Natural killer cell treated with Interleukin-12 subunit alpha and Interleukin-12 subunit beta and Interleukin-15 and Interleukin-18, amount 100 ng/mL, for 72 hours (primary cell): ENCODE measurements at places on chromosomes 5 and 9.

DNA sequence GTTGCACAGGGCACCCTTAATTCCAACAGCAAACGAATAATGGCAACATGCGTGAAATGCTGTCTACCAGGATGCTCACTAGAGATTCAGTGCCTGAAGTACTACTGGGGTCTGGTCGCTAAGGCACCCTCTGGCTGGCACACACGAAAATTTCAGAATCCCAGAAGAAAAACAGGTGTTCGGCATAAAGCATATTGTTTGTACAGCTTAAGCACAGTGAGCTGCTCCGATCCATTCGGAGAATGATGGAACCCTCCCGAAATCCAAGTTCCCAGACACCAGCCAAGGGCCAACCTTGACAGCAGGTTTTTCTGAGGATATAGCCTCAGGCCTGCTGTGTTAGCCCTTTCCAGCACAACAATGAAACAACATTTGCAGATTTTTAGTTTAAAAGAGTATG, 61.4 kb upstream of the ALDH1B1 start:
- DNase-seq, result no peak

GRCh38 chr9:113602126-113603047, 138.9 kb downstream of the RGS3 start:
- no peak for DNase-seq

GRCh38 chr9:27386571-27387091, 89.7 kb upstream of the EQTN start:
- no peak for DNase-seq

- DNase-seq, result no peak
These were observed 789.6 kb downstream of the KCTD16 start for GRCh38 chr5:144960296-144960695.

DNA sequence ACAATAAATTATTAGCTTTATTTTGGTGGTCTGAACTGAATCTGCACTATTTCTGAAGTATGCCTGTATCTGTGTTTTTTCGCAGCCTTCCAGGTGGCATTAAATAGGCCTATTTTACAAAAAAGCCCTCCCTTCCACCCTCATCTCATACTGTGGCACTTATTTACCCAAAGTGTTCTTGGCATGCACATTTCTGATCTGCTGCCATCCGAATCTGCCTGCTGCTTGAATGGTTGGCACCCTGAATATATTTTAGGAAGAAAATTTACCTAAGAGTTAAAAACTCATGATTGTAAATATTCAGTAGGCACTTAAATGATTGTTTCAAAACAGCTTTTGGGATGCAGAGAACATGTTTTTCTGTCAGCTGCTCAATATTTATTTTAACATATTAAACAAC, 150.1 kb downstream of the SLC28A3 start:
- no peak for DNase-seq

GRCh38 chr5:59330680-59331079, 562.8 kb downstream of the PDE4D start:
- DNase-seq, result no peak
